ENCODE measurements at places on chromosomes 11 and 22. TPM values are rescaled to one million over a fixed set of nuclear protein-coding genes. Genes with fewer than 3 reads are reported as not detected.

GRCh38 chr22:45752036-45752435 is 80.4 kb downstream of the ATXN10 start:
- H3K36me3 ChIP-seq: no peaks in the 10 kb centered on the region
- no peaks in the 10 kb centered on the region for H3K27me3 ChIP-seq
- no peak for DNase-seq
- H3K4me3 ChIP-seq: no peak overlapping the region
- H3K27ac ChIP-seq: no peak overlapping the region
- peaks cover 5% of the 10 kb centered on the region for H3K4me1 ChIP-seq

DNA sequence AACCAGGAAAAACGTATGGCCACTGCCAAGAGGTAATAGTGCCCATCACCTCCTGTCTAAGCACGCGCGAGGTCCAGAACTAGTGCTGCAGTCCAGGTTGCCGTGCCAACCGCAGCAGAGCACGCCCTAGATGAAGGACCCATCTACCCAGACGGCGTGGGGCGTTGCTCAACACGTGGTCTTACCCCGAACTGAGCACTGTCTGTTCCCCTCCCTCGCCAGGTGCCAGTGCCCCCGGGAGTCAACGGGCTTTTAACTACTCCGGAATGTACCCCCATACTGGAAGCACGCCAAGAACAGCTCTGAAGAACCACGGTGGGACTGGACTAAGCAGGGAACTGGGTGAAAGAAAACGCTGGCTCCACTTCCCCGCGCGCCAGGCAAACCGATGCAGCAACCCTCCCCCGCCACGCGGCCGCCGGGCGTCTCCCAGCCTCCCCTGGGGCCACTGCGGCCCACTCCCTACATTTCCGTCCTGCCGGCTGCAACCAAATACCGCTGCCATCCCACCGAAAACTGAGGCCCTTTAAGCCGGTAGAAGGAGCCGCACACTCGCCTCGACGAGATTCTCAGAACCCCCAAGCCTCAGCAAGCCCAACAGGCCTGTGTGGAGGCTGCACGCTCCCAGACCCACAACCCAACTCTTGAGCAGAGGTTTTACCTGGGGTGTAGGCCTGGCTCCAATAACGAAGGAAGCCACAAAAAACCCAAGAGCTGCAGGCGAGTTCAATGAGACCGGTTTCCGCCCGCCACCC is at the start of gene HSPA8:
TSS of gene HSPA8 (minus strand) at position 734 of the 755 bp plus-strand sequence. CDS start 812 bp downstream, outside the sequence.
- peaks cover 44% of the 10 kb centered on the region for H3K36me3 ChIP-seq
- H3K27me3 ChIP-seq: no peaks in the 10 kb centered on the region
- peak within 1 kb of the TSS; percentile 100 for H3K27ac ChIP-seq
- peak; percentile 62 for DNase-seq
- H3K4me3 ChIP-seq: peak within 1 kb of the TSS; percentile 99

Gene CYTH4
- total RNA-seq: 87.5 TPM

Gene MAPK8IP1
- 0.50 TPM for total RNA-seq

DNA sequence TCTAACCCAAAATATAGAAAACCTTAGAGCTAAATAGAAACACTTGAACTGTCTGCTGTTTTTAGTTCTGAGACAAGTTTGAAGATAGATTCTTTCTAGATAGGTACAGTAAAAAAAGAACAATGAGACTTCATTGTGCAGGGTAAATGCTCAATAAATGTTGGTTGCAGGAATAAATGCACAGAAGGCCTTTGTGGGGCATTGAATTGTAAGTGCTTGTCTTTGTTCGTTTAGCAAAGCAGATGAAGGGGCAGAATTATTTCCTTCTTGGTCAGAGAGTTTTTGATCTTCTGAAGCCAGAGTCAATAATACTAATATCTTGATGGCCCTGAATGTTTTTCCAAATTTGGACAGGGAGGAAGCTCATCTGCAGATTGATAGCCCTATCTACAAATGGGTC is 340.4 kb downstream of the OPCML start:
- H3K27me3 ChIP-seq: peaks cover 8% of the 10 kb centered on the region
- H3K4me1 ChIP-seq: no peaks in the 10 kb centered on the region
- H3K27ac ChIP-seq: no peak overlapping the region
- no peak for DNase-seq

Gene SLC39A13
- 21.0 TPM for total RNA-seq

- H3K4me3 ChIP-seq: no peak overlapping the region
These were observed 12.7 kb downstream of the C11orf91 start for GRCh38 chr11:33687733-33688479.

GRCh38 chr11:12363373-12363772 is 14.0 kb upstream of the PARVA start:
- H3K27me3 ChIP-seq: no peaks in the 10 kb centered on the region
- H3K4me1 ChIP-seq: peaks cover 40% of the 10 kb centered on the region
- no peak overlapping the region for H3K4me3 ChIP-seq
- peaks cover 4% of the 10 kb centered on the region for H3K36me3 ChIP-seq

Gene OR5B21
- not detected for total RNA-seq

DNA sequence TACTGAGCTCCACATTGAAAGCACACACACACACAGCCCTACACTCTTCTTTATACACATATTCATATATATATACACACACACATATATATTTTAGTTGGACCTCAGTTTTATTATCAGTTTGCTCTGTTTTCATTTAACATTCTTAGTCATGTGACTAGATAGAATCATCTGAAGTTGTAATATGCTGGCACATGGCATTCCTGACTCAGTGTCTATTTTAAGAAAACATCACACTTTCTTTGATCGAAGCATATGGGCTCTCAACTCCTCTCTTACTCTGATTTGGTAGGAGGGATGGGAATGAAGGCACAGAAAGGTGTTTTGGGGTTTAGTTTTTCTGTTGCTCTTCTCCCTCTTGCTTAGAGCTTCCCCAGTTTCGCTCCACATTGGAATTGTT is 24.8 kb downstream of the AMOTL1 start:
- peaks cover 14% of the 10 kb centered on the region for H3K27me3 ChIP-seq
- H3K4me3 ChIP-seq: no peak overlapping the region
- no peak for DNase-seq
- H3K36me3 ChIP-seq: no peaks in the 10 kb centered on the region

DNA sequence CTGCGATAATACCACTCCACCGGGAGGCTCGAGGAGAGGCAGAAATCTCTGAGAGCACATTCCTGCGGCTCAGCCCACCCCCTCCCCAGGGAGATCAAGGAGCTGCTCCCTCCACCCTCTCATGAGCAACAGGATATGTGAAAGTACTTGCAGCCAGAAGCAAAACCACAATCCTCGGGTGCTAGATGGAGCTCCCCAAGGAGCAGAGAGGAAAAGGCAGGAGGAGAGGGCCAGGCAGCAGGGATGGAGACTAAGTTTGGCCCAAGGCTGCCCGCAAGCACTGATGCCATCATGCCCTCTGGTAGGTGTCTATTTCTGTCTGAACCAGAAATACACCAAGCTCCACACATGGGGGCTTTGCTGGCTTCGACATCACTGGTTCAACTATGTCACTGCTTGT is 22.3 kb downstream of the VPS37C start:
- H3K4me3 ChIP-seq: no peak overlapping the region
- H3K27me3 ChIP-seq: no peaks in the 10 kb centered on the region

DNA sequence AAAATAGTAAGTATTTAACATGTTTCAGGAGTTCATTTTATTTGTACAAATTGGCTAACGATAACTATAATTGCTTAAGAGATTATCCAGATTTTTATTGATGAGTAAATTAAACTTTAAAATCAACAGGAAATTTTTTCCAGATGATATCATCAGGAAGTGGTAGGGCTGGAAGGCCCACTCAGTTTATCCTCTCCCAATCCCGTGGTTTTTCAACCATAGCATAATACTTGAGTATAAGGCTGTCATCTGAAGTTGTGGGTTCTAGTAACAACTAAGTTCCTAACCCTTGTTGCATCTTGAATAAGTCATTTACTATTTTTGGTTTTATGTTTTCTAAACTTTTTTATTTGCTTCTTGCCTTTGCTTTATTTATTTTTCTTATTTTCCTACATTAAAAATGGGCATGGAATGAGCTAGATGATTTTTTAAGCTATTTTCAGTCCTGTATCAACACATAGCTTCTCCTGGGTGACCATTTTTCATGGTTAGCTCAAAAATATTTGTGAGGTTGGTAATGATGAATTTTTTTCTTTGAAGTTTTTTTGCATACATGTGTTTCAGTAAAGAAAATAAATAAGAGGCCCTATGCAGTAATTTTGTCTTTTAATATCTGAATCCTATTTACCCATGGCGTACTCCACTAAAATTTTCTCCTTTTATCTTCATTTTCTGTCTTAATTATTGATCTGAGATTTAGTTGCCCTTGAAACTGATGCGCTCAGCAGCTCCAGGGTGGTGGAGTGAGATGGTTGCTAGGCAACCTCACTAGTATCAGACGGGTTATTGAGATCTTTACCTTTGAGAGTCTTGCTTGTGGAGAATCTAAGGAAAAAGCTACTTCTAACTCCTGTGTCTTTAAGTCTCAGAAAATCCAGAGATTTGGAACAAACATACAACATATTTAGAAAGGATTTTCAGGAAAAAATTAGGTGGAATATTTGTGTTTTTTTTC is 452.0 kb upstream of the CCDC179 start:
- no peak overlapping the region for H3K4me3 ChIP-seq
- no peak for DNase-seq
- H3K4me1 ChIP-seq: no peaks in the 10 kb centered on the region
- no peak overlapping the region for H3K27ac ChIP-seq
- no peaks in the 10 kb centered on the region for H3K36me3 ChIP-seq

GRCh38 chr11:1390569-1391164 is 933 bp downstream of the BRSK2 start:
- no peaks in the 10 kb centered on the region for H3K36me3 ChIP-seq
- no peak overlapping the region for H3K27ac ChIP-seq
- no peaks in the 10 kb centered on the region for H3K4me1 ChIP-seq

DNA sequence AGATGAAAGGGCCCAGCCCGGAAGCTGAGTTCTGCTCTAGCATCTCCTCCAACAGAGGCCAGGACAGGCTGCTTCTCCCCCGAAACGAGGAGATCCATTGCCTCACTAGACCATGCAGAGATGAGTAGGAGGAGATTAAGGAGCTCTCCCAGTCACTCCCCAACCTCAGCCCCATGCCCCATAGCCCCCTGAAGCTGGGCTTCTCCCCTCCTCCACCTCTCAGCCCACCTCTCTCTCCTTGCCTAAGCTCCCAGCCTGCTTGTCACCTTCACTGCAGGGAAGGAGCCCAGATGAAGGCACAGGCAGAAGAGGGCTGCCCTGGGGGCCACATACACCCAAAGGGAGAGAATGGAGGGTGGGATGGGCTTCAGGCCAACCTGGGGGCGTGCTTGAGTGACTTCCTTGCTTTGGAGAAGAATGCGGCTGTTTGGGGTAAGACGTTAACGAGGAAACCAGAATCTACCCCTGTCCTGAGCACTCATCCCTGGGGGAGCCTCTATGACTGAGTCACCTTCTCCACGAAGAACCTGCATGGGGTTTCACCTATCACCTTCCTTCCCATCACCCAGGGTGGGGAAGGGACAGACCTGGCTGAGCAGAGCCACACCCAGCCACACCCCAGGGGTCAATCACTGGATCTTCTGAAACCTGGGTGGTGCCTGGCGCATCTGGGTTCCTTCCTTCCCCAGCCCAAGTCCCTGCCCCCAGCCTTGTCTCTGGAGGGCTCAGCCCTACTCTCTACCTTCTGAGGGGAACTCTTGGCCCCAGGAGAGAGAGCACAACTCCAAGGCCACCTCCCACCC is 11.6 kb upstream of the GNAZ start:
- no peak overlapping the region for H3K27ac ChIP-seq
- H3K27me3 ChIP-seq: peaks cover 7% of the 10 kb centered on the region
- H3K36me3 ChIP-seq: peaks cover 3% of the 10 kb centered on the region
- DNase-seq: no peak

- H3K4me3 ChIP-seq: no peak overlapping the region
- H3K27me3 ChIP-seq: no peaks in the 10 kb centered on the region
- H3K36me3 ChIP-seq: no peaks in the 10 kb centered on the region
- H3K4me1 ChIP-seq: no peaks in the 10 kb centered on the region
These were observed 259.5 kb downstream of the CADM1 start for GRCh38 chr11:115244758-115245157.

Gene PNPLA3
- 0.25 TPM for total RNA-seq

Gene HTR3B
- not detected for total RNA-seq

Gene NXPE1
- total RNA-seq: not detected

Gene C11orf21
- total RNA-seq: 16.6 TPM

Gene MPZL3
- total RNA-seq: 71.3 TPM

- H3K4me3 ChIP-seq: peak overlapping the region; percentile 98
- H3K27me3 ChIP-seq: no peaks in the 10 kb centered on the region
- peaks cover 71% of the 10 kb centered on the region for H3K4me1 ChIP-seq
- H3K27ac ChIP-seq: peak overlapping the region; percentile 94
- no peaks in the 10 kb centered on the region for H3K36me3 ChIP-seq
These were observed 1.4 kb downstream of the GNB1L start for GRCh38 chr22:19853058-19853878.

Gene HMOX1
- 0.76 TPM for total RNA-seq

- H3K36me3 ChIP-seq: no peaks in the 10 kb centered on the region
- no peak overlapping the region for H3K4me3 ChIP-seq
- no peaks in the 10 kb centered on the region for H3K27me3 ChIP-seq
These were observed 30.3 kb downstream of the VSIG10L2 start for GRCh38 chr11:125976156-125976555.

DNA sequence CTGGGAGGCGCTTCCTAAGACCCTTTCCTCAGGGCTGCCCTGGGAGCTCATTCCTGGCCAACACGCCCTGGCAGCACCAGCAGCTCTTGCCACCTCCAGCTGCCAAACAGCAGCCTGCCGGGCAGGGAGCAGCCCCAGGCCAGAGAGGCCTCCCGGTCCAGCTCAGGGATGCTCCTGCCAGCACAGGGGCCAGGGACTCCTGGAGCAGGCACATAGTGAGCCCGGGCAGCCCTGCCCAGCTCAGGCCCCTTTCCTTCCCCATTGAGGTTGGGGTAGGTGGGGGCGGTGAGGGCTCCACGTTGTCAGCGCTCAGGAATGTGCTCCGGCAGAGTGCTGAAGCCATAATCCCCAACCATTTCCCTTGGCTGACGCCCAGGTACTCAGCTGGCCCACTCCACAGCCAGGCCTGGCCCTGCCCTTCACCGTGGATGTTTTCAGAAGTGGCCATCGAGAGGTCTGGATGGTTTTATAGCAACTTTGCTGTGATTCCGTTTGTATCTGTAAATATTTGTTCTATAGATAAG is 7.6 kb downstream of the SLC39A13 start:
- H3K4me1 ChIP-seq: peaks cover 11% of the 10 kb centered on the region
- H3K4me3 ChIP-seq: no peak overlapping the region
- no peak overlapping the region for H3K27ac ChIP-seq

Gene FGF3
- total RNA-seq: not detected

Gene CLTCL1
- total RNA-seq: 2.1 TPM

Gene GAL
- total RNA-seq: 0.53 TPM

DNA sequence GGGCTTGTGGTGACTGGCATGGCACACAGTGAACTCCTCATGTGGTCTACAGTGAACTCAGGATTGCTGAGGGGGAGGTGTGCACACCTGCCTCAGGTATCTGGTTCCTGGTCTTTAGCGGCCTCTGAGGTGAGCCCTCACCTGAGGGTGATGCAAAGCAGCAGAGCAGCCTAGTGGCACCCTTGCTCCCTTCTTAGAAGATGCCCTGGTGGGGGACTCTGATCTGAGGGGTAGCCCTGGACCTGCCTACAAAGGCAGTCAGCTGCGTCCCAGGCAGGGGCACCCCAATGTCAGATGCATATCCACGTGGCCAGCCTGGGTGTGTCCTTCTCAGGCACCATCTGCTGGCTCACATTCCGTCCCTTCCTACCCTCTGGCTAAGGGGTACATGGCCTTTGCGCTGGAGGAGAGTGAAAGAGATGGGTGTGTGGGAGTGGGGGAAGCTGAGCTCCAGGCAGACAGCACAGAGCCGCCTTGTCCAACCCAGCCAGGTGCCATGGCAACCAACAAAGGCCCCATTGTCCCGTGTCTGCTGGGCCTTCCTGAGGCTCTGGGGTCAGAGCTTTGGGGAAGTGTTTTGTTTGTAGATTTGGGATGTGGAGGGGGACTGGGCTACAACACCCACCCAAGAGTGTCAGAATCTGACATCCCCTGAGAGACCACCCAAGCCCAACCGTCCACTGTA is 5.8 kb downstream of the PLEKHB1 start:
- no peak overlapping the region for H3K27ac ChIP-seq
- no peaks in the 10 kb centered on the region for H3K27me3 ChIP-seq
- no peak for DNase-seq
- H3K4me3 ChIP-seq: no peak overlapping the region
